ENCODE measurements at places on chromosomes 1 and 21. TPM values are rescaled to one million over a fixed set of nuclear protein-coding genes. Genes with fewer than 3 reads are reported as not detected.

- no peak for DNase-seq
These were observed 1.9 kb downstream of the CTSE start for GRCh38 chr1:206021626-206022365.

Gene KRTAP21-2
- total RNA-seq, result not detected

Gene ARHGEF16
- total RNA-seq, result 43.7 TPM

DNA sequence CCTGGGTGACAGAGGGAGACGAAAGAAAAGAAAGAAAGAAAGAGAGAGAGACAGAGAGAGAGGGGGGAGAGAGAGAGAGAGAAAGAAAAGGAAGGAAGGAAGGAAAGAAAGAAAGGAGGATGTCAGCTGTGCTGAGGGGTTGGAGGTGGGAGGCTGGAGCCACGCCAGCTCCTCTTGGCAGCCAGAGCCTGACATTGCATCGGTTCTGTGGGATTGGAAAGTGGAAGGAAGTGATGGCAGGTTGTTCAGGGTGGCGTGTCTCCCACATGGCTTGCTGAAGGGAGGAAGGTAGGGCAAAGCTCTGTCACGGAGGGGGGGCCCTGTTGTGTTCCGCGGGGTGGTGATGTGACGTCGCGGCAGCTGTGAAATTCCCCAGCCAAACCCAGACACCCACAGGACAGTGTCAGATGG, 30.7 kb downstream of the EIF2D start:
- DNase-seq, result peak; percentile 72

DNA sequence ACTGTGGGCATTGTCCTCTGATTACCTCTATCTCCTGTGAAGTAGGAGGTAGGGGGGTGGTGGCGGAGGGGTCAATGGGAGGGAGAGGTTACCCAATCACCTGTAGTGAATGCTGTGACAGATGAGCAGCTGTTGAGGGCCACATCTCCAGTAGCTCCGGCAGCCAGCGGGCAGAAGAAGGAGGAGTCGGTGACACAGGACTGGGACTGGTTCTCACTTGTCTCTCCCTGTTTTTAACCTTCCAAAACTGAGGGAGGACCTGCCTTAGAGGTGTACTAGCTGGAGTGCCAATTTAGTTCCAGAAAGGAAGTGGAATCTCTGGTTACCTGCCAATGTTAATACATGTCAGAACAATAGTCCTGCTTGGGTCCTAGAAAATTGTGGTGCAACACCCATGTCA, 56.2 kb upstream of the ENAH start:
- no peak for DNase-seq

DNA sequence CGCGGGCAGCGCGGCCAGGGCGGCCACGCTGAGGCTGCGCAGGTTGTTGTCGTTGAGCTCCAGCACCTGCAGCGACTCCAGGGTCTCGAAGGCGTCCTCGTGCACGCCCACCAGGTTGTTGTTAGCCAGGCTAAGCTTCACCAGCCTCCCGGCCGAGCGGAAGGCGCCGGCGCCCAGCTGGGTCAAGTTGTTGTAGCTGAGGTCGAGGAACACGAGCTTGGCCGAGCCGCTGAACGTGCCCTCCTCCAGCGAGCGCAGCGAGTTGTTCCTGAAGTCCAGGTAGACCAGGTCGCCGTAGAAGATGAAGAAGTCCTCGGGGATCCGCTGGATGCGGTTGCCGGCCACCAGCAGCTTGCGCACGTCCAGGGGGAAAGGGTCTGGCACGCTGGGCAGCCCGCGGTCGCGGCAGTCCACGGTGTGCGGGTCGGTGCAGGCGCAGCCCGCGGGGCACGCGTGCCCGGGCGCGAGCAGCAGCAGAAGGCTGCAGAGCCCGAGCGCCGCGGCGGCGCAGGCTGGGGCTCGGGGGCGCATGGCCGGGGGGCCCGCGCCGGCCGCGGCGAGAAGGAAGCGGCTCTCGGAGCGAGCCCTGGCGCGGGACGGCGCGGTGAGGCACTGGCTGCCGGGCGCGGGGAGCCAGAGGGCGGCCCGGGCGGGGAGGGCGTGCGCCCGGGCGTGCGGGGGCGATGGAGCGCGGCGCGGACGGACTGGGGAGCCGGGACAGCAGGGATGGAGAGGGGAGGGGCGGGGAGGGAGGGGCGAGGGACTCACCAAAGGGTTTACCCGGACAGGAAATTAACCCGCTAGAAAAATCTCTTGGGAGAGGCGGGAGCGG, 524 bp downstream of the LRRC38 start:
- no peak for DNase-seq

Gene AADACL3
- not detected for total RNA-seq

Gene CYP4Z1
- 0.94 TPM for total RNA-seq

- peak; percentile 74 for DNase-seq
These were observed 10.4 kb downstream of the EMC1 start for GRCh38 chr1:19240673-19241538.

- DNase-seq, result no peak
These were observed 339 bp upstream of the RNPC3 start for GRCh38 chr1:103525114-103525606.

DNA sequence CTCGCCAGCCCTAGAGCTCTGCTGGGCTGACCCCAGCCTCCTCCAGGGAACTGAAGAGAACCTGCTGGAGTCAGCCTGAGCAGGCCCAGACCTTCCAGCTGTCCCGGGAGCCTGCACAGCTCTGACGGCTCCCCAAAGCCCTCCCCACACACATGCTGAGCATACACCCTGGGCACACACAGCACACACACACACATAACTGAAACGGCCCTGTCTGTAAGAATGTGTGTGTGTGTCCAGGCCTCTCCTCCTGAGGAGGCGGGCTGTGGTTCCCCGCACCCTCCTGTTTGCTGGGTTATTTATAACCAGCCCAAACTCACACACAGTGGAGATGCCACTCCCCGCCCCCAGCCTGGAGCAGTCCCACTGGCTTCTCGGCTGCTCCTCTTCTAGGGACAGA, 20.2 kb downstream of the SDC3 start:
- no peak for DNase-seq

GRCh38 chr1:119188926-119189325, 48.5 kb upstream of the WARS2 start:
- DNase-seq, result no peak

Gene TMEM35B
- total RNA-seq, result 11.2 TPM

Gene MAN1C1
- total RNA-seq, result 10.7 TPM

Gene LCE2A
- not detected for total RNA-seq

DNA sequence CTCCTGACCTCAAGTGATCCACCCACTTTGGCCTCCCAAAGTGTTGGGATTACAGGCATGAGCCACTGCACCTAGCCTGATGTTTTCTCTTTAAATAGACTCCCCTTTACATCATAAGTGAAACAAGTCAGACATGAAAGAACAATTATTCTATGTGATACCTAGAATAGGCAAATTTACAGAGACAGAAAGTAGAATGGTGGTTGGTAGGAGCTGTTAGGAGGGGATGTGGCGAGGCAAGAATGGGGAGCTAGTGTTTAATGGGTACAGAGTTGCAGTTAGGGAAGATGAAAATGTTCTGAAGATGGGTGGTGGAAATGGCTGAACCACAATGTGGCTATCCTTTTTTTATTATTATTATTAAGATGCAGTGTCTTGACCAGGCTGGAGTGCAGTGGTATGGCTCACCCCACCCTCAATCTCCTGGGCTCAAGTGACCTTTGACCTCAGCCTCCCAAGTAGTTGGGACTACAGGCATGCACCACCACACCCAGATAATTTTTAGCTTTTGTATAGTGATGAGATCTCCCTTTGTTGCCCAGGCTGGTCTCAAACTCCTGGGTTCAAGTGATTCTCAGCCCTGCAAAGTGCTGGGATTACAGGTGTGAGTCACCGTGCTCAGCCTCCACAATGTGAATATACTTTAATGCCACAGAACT, 28.4 kb downstream of the ELF3 start:
- no peak for DNase-seq

GRCh38 chr1:39981945-39982344, 27.0 kb downstream of the MFSD2A start:
- DNase-seq, result no peak

GRCh38 chr1:71193153-71193552, 112.3 kb upstream of the ZRANB2 start:
- DNase-seq, result no peak

DNA sequence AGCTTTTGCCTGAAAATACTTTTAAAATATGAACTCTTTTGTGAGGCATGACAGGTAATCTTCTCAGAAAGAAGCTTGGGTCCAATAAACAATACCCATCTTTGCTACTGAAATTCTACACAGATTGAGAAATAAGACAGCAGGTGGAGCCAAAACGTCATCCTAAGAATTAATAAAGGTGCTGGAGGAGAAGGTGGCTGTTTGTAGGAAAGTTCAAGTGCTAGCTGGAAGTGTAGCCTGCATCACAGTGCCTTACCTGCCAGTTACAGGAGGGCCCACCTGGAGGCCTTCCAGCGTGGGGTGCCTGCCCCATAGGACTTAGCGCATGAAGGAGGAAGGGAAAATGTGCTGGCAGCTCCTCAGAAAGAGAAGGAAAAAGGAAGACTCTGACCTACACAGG, 93.7 kb downstream of the TTC3 start:
- no peak for DNase-seq

- DNase-seq, result no peak
These were observed 36.7 kb upstream of the TLR5 start for GRCh38 chr1:223179786-223180185.

DNA sequence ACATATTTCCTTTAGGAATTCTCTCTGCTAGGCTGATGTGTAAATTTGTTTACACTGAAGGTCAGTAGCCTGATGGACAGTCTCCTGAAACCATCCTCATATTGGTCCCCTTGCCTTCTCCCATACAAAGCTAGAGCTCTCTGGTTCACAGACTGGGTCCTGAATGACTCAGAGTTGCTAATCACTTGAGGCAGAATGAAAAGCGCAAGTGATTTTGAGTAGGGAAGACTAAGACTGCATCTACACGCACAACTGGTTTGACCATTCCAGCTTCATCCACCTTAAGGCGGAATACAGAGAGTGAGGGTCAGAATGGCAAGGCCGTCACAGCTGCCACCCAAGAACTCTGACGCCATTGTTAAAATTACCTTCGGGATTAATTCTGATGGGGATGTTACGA, 70.2 kb upstream of the KIF26B start:
- DNase-seq, result no peak

DNA sequence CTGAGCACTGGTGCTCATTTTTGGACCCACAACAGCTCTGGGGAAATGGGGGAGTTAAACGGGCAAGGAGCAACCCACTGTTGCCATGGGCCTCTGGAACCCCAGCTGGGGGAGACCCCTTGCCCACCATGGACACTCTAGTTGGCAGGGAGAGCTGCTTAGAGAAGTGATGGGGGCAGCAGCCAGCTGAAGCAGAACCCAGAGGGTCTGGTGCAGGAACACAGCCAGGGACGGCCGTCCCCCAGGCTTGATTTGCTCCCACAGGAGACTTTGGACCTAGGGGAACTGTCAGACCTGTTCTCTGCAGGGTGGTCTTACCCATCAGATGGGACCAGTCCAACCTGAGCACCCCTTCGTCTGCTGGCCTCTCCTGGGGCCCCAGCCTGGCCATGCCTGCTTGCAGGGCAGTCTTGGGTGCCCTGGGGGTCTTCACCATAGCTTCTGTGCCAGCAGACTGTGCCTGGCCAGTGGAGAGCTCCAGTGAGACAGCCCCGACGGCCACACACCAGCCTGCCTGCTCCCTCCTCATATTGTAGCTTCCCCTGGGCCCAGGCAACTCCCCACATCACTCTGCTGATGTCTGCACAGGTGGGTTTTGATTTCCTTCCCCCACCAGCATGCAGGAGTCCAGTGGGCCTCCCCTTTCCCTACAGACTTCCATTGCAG, 11.3 kb downstream of the SPATC1L start:
- peak; percentile 43 for DNase-seq

DNA sequence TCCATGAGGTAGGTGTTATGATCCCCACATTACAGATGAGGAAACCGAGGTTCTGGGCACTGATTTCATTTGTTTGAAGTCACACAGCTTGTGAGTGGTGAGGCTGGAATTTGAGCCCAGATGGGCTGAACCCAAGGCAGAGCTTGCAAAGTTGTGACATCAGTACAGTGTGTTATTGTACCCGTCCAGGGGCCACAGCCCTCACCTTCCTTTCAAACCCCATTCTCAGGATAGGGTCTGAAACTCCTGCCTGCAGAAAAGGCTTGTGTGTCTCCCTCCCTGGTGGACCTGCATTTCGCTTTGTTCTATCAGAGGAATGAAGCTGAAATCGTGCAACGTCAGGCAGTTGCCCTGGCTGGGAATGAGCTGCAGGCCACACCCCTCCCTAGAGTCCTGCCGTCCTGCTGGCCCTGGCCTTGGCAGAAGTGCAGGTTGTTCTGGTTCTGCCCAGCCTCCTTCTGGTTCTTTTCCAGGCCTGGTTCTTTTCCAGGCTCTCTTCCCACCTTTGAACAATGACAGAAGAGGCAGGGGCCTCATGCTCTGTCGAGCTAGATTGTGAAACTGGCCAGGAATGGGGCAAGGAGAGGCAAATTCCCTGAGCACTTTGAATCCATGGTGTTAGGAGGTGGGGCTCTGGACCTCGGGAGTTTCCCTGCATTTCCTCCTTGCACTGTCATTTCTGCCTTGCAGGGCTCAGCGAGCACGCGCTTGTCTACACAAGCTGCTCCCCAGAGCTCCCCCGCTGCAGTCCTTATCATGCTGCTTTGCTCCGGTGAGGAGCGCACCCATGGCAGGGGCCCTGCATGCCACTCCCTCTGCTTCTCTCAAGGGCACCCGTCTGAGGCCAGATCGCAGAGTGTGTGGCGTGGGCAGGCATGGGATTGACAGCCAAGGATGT, 8.2 kb upstream of the MYOM3 start:
- DNase-seq, result peak; percentile 83

Gene TDRD5
- total RNA-seq, result not detected

DNA sequence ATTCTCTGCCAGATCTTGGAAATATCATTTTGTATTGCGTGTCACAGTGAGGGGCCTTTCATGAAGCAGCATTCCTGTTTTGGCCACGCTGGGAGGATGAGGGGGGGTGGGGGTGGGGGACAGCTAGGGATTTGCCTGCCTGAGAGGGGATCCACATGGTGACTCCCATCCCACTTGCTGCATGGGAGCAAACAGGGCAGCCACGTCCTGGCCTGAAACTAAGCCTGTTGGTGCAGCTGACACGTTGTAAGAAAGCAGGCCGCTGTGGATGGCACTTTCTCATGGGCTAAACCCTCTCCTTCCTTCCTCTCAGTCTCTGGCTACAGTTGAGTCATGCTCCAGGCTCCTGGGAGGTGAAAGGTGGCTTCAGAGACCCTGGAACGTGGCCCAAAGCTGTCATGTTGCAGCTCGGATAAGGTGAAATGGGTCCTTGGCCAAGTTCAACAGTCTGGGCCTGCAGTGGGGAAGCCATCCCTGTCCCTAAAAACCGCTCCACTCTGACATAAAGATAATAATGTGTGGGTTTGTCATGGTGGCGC, 346.7 kb upstream of the VAMP3 start:
- DNase-seq, result no peak

Data from Peyer's patch (tissue), 4 donors.